ENCODE measurements at places on chromosomes 11 and 22.

DNA sequence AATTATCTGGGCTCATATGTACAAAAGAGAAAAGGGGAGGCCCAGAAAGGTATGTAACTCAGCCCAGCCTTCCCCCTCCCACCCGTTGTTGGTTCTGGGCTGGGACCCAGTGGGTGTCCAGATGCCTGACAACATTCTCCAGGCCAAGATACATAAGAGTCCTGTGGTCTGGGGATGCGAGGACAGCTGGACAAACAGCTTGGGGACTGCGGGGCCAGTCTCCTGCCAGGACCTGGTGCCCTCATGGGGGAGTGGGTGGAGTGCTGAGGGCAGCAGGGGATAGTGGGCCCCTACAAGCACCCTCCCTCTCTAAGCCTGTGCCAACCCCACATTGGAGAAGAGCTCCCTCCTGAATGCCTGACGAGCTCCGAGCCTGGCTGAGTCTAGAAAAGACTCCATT is 3.5 kb upstream of the SLC22A6 start:
- no peak for DNase-seq

DNA sequence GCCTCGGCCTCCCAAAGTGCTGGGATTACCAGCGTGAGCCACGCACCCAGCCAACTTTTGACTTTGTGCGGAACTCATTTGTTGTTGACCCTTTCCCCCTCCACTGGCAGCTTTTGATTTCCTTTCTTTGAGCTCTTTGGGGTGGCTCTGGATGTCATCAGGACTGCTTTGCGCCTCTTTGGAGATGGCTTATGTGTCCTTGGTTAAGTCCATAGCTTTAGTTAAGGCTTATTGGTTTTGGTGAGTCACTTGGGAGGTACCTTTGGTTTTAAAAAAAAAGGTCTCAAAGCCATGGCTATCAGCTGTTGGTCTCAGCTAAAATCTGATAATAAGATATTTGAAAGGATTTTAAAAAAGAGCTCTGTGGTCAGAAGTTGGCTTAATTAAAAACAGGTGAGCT is 5.1 kb upstream of the ARSA start:
- no peak for DNase-seq

DNA sequence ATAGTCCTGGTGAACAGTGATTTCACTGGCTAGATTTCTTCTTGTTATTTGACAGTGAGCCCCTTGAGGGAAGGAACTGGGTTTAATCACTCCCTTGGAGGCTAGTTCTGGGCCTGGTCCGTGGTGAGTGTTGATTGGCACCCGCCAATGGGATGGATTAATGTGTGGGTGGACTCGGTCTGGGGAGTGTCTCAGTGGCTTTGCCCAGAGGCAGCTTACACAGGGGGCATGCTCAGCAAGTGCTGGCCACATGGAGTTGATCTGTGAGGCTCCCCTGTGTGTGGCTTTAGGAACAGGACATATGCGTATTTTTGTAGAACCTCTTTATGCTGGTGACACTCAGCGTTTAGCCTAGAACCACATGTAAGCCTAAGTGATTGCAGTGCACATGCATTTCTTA is 106.9 kb downstream of the TBC1D22A start:
- no peak for DNase-seq

- no peak for DNase-seq
Observed at GRCh38 chr22:19876941-19877625, 22.4 kb upstream of the GNB1L start.

GRCh38 chr11:119626197-119626841 is 102.7 kb downstream of the NECTIN1 start:
- peak; percentile 23 for DNase-seq

DNA sequence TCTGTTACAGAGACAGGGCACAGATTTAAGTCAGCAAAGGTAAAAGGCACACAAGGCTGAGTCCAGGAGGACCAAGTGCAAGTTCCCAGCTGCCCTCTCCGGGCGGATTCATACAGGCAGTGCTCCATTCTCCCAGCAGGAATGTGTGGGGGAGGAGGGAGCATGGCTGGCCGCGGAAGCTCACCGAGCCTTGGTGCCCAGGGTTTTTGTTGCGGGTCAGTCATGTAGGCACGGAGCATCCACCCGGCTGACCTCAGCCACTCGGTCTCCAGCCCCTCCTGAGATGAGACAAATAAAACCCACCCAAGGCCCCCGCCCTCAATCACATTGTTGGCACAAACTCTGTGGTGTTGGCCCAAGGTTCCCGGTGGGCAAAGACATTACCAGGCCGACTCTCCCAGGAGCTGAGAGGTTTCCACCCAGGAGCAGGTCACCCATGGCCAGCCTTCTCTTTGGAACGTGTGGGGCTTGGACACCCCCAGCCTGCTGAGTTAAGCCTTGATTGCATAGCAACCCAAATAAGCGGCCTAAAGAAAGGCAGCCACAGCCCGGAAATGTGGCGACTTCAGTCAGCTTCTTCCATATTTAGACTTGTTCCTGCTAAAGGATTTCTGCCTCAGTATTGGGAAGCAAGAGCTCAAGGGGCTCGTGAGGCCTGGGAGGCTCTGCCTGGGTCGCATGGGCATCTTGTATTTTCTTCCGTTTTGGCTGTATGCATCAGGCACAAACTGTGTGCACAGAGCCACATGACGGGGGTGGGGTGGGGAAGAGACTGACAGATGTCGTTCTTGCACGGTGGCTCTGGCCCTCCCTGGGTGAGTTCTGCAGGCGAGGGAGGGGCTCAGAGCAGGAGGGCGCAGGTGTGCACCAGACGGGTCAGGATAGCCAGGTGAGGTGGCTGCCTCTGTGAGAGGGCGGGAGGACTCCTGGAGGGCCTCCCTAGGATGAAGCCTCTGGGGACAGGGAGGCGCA is 63.0 kb downstream of the ARHGAP8 start:
- peak; percentile 15 for DNase-seq

DNA sequence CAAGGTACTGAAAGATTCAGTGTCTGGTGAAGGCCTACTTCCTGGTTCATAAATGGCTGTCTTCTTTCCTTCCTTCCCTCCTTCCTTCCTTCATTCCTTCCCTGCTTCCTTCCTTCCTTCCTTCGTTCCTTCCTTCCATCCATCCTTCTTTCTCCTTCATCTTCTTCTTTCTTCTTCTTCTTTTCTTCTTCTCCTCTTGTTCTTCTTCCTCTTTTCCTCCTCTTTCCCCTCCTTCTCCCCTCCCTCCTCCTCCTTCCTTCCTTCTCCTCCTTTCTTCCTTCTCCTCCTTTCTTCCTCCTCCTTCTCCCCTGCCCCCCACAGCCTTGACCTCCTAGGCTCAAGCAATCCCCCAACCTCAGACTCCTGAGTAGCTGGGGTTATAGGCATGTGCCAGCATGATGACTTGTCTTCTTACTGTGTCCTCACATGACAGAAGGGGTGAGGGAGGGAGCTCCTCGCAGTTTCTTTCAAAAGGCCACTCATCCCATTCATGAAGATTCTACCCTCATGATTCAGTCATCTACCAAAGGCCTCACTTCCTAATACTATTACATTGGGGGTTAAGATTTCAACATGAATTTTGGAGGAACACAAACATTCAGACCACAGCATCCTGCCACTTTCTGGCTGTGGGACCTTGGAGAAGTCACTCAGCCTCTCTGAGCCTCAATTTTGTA is 22.6 kb upstream of the CCDC134 start:
- DNase-seq: no peak

DNA sequence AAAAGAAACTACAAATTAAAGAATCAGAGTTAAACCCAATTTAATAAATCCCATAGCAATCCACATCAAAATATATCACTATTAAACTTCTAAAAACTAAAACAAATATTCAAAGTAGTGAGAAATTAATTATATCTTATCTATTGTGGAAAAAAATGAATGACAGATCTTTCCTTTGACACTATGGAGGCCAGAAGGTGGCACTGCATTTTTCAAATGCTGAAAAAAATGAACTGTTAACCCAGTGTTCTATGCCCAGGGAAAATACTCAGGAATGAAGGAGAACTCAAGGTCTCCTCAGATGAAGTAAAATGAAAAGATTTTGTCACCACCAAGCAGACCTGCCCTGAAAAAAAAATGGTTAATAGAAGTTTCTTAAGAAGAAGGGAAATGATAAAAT is 27.7 kb downstream of the TYR start:
- no peak for DNase-seq

DNA sequence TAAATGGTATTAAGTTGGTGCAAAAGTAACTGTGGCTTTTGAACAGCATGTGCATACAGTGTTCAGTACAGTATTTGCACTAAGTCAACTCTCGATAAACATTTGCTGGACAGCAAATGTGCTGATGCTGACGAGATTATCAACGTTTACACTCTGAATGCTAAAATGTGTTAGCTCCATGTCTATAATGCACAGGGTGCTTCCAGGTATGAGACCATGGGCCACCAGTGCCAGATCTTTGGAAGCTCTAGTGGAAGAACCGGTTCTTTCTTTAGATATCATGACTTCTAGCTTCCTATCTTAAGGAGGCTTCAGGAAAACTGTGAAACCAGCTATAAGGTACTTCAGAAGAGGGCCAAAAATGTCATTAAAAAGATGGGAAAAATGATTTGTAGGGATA is 17.2 kb downstream of the SNX19 start:
- no peak for DNase-seq

GRCh38 chr11:69823641-69824265 is 4.5 kb upstream of the FGF3 start:
- DNase-seq: no peak

DNA sequence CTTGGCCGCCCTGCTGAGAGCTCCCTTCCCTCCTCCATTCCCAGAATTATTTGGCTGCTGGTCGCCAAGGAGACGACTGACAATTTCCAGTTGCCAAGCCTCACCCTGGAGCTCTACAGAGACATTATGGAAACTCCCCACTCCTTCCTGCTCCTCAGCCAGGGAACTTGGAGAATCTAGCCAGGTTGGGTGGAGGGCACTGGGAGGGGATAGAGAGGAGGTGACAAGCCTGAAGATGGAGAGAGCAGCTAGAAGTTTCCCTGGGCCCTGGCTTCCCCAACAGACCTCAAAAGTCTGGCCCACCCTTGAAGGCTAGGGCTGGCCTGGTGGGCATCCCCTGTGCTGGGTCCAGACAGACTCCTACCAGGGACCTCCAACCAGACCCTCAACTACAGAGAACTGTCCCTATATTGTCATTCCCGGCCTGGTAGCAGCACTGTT is 6.7 kb upstream of the VSIG10L2 start:
- no peak for DNase-seq

GRCh38 chr11:113184498-113184897 is 129.9 kb upstream of the TTC12 start:
- DNase-seq: no peak

DNA sequence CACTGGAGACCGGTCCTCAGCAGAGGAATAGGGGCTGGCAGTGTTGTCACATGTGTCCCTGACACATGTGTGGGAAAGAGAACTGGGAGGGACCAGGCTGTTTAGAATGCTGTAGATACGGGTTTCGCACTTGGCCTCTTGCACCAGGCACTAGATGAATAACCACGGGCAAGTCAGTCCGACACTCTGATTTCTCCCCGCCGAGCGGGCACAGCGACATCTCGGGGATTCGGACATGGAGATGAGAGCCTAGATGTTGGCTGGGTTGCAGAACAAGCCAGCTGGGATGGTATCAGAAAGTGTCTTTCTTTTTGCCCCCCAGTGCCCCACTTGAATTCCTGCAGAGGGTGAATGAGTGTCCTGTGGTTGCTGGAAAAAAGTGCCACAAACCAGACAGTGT is 115.9 kb upstream of the SLC22A12 start:
- no peak for DNase-seq

All from NCI-H2171 treated with DMSO at 0.1 percent for 48 hours (cell line).